ENCODE measurements at places on chromosomes 7 and 10.

- no peak for DNase-seq
Measured at GRCh38 chr10:48231699-48232315, 42.7 kb downstream of the FRMPD2 start.

DNA sequence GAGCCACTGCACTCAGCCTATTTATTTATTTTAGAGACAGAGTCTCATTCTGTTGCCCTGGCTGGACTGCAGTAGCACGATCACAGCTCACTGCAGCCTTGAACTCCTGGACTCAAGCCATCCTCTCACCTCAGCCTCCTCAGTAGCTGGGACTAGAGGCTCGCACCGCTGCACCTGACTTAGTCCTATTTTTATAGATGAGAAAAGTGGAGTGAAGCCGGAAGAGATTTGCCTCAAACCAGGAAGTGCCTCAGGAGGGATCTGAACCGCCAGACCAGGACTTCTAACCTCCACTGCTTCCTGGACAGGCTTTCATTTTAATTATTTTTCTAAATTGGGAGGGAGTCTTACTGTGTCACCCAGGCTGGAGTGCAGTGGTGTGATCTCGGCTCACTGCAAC, 17.5 kb upstream of the CLIP2 start:
- DNase-seq: no peak

GRCh38 chr7:115635376-115635775, 395.2 kb downstream of the TFEC start:
- no peak for DNase-seq

DNA sequence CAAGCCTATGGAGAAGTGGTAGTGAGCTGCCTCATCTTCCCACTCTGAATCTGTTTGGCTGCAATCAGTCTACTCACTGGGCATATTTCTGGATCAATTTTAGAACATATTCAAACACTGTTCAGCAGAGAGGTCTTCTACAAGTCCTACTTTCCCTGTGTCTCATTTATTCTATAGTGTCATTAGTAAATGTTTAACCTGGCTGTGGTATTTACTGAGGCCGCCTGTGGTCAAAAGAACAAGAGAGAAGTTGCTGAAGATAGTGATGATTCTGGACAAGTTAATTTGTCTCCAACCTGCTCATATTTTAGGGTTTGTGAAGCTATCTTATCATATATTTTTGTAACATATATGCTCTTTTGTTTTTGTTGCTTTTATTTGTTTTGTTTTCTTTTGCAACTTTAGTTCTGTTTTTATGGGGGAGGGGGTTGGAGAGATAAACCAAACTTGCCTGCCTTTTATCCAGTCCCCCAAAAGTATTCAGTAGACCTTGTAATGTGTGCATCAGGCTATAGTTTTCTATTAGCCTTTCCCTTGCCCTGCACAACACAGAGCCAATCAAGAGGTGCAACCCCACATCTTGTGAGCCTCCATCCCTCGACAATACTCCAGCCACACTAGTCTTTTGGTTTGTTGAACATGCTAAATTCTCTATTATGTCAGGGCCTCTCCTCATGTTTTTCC, 362.8 kb upstream of the MBL2 start:
- DNase-seq: peak; percentile 7

GRCh38 chr7:45482451-45482850, 91.7 kb upstream of the ADCY1 start:
- no peak for DNase-seq

- DNase-seq: no peak
Measured at GRCh38 chr10:43689618-43689954, 40.9 kb upstream of the ZNF32 start.

DNA sequence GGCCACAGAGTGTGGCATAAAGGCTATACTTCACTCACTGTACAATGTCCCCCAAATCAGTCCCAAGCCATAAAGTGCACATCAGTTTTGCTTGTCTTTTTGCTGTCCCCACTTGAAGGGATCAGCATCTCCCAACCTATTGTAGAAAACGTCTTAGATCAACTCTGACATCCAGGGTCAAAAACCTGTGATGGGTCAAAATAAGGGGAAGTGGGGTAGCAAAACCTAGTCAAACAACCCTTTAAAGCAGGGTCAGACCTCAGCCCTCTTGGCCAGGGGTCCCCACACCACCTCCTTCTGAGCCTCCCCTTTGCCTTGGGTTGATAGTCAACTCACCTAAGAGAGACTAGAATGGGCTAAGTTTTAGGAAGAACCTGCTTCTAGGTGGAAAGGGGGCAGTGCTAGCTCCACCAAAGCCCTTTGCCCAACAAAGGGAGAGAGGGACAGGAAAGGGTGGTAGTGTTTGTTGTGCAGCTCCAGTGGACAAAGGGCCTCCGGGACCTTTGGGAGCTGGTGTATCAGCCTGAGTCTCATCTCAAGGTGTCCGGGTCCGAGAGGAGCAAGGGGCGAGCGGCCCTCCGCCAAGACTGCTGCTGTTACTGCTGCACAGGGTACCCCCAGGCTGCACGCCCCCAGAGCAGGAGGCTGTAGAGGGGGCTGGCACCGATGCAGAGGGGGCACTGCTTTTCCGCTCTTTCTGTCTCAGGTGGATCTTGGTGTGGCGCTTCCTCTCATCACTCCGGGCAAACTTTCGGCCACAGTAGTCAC, 3.3 kb downstream of the EGR2 start:
- DNase-seq: no peak

- no peak for DNase-seq
Measured at GRCh38 chr10:132122097-132122861, 56.5 kb downstream of the JAKMIP3 start.

GRCh38 chr7:30681331-30681797, 892 bp downstream of the CRHR2 start:
- no peak for DNase-seq

DNA sequence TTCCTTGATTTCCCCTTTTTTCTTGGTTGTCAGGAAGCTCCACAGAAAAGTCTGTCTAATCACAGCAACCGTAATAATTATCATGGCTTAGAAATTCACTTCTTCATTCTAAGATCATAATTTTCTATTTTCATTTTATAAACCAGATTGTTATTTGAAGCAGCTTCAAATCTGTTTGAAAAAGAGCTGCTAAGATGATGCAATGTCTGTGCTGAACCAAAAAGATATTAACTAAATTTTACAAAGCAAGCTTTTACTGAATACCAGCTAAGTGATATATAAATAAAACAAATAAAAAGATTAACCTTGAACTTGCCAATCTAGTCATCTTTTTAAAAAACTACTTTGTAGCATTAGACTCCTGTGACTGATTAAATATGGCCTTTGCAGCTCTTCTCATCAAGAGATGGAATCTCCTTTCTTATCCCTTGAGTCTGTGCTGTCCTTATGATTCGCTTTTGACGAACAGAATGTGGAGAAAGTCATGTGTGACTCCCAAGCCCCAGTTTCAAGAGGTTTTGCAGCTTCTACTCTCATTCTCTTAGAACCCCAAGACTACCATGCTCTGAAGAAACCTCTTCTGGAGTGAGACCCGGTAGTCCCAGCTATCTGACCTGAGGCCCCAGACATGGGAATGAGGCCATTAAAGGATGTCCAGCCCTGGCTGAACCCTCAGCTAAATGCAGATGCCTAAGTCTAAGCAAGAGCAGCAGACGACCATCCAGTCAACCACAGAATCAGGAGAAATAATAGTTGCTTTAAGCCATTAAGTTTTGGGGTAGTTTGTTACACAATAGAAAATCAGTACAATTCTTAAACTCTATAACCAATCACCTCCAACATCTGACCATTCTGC, 14.4 kb downstream of the NAMPT start:
- no peak for DNase-seq

GRCh38 chr10:132898391-132899053, 43.8 kb downstream of the CFAP46 start:
- DNase-seq: no peak

DNA sequence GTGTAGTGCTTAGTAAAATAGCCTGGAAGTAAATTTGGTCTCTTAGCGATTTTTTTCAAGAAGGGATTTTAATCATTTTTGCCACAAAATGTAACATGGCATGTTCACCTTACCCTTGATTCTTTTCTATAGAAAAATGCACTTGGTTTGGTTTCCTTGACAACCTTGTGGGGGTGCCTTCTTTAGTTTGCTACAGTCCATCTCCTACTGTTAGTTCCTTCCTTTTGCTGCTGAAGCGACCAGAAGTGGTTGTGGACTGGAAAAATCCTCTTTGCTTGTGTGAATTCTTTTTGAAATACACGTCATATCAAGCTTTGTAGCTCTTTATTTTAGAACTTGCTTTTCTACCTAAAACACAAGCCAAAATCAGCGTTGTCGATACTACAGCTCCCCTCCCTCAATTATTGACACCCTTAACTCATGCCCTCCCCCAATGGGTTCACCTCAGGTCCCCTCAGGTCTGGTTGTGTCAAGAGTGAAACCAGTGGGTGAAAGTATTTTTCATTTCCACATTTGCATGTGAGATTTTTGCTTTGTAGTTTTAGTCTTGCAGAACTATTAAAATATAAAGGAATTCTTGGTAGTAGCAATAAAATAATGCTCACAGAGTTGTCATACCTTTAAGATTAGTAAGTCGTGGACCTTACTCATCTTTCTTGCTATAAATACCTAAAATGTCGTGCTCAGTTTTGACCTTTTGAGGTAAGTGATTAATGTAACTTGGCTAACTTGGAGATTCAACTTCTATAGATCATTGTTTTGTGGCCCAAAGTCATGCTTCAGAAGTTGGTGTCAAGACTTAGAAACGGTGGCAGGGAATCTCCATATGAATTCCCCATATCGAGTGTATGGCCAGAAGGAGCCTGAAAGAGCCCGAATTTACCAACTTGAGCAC, 1.5 kb downstream of the ACTR3B start:
- DNase-seq: peak; percentile 51

DNA sequence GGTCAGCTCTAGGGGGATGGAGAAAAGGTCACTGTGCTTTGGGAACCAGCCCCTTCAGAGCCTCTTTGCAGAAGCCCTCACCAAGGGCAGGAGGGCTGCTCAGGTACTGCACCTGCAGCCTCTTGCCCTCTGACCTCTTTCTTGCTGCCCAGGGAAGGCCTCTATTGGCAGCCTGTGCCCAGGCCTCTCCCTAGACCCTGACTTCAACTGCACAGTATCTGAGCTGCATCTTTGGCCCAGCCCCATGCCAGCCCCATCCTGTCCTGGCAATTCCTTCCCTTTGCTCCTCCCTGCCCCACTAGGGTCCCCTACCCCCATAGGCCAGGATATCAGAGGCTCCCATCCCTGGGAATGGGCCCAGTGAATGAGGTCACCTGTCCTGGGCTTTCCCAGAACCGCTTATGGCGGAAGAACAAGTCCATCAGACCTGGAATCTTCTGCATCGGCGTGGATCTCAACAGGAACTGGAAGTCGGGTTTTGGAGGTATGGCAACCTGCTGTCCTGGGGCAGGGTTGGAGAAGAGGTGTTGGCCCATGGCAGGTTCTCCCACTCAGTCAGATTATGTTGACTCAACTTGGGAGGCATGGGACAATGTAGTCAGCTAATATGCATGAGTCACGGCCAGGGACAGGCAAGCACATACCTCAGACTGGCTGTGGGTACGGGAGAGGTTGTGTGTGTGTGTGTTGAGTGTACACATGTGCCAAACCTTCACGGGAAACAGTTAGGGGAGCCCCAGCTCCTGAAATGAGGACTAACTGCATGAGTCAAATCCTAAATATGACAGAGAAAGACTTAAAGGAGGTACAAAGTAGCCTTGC, 17.1 kb upstream of the CPA1 start:
- peak; percentile 64 for DNase-seq

DNA sequence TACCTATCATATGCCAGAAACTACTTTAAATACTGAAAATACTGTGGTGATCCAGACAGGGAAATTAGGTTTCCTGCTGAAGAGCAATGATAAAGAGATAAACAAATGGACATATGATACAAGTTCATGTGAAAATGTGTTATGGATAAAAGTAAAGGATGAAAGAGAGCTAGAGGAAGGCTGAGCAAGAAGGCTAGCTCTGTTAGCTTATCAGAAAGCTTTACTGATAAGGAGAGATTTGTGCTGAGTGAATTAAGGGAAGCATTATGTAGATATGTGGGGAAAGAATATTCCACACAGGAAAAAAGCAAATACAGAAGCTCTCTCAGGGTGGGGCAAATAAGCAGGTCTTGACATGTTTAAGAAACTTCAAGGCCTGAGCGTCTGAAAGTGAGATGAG, 308.4 kb downstream of the HDAC9 start:
- no peak for DNase-seq

- no peak for DNase-seq
Measured at GRCh38 chr7:18995811-18996426, 121.5 kb downstream of the TWIST1 start.

GRCh38 chr10:9733766-9734165, 1283.9 kb upstream of the CELF2 start:
- DNase-seq: no peak

- DNase-seq: no peak
Measured at GRCh38 chr7:55020466-55020871, 1.7 kb downstream of the EGFR start.

GRCh38 chr7:66921918-66922486, 977 bp downstream of the TMEM248 start:
- DNase-seq: no peak

DNA sequence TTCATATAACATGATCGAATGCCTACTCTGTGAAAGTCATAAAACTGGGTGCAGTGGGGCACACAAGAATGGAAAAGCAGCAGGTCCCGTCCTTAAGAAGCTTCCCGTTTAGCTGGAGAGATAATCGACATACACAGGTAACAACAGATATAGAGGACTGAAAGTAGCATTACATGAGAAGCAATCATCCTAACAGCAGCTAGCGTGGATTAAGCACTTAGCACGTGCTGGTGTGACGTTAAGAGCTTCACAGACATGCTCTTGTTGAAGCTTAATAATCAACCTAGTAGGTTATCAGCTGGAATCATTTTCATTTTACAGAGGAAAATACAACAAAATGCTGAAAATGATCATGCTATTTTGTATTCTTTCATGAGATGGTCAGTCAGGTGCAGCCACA, 184.8 kb downstream of the GPAM start:
- DNase-seq: no peak

- DNase-seq: no peak
Measured at GRCh38 chr10:92760609-92761008, 70.9 kb downstream of the HHEX start.

DNA sequence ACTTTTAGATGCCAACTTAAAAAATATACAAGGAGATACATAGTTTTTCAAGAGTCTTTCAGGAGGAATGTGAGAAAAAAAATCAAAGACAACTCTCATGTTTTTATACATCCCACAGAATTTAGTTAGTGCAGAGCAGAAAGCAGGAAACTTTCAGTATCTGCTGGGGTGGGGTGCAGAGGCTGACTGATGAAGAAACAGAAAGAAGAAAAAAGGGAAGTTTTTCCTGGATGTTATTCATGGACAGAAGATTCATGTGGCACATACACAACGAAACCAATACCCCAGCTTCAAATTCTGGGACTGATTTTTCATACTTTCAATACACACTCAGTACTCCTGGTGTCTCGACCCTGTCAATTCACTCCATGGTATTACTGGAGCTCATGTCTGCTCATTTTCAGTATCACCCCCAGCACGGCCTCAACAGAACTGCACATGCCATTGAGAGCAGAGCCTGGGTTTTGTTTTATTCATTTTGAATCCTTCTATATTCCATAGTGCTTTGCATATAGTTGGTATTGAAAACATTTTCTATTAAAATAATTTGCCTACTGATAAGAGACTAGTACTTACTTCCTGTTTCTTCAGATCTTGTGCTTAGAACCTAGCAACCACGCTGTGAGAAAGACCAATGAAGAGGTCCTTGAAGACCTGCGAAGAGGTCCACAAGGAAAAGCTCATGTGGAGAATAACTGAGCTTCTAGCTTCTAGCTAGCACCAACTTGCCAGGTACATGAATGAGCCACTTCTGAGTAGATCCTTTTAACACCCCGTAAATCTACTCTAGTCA, 49.0 kb downstream of the NDUFB2 start:
- no peak for DNase-seq

Measured in LoVo (cell line).